ENCODE measurements at places on chromosomes 2 and 18. TPM values are rescaled to one million over a fixed set of nuclear protein-coding genes. Genes with fewer than 3 reads are reported as not detected.

Gene GCA
- total RNA-seq = 23.4 TPM

GRCh38 chr2:85247610-85248009, 80.2 kb downstream of the TGOLN2 start:
- DNase-seq = no peak

- DNase-seq = no peak
Observed at GRCh38 chr2:163324677-163325076, 411.1 kb downstream of the FIGN start.

DNA sequence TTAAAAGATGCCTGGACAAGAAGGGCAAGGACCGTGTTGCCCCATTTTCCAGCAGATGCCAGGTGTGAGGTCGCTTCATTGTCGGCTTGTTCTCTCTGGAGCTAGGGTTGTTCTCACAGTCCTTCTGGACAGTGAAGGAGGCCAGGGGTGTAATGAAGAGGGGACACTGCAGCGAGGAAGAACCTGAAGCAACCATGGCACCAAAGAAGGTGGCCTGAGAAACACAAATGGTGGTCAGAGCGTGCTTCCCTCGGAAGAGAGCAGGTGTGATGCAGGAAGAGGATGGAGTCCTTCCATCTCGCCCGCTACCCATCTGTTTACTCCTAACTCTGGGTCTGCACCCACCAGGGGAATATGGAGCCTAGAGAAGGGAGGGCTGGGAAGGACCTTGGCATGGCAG, 50.3 kb upstream of the TWIST2 start:
- DNase-seq = no peak

- DNase-seq = no peak
Observed at GRCh38 chr2:134973241-134974138, 54.9 kb downstream of the CCNT2 start.

DNA sequence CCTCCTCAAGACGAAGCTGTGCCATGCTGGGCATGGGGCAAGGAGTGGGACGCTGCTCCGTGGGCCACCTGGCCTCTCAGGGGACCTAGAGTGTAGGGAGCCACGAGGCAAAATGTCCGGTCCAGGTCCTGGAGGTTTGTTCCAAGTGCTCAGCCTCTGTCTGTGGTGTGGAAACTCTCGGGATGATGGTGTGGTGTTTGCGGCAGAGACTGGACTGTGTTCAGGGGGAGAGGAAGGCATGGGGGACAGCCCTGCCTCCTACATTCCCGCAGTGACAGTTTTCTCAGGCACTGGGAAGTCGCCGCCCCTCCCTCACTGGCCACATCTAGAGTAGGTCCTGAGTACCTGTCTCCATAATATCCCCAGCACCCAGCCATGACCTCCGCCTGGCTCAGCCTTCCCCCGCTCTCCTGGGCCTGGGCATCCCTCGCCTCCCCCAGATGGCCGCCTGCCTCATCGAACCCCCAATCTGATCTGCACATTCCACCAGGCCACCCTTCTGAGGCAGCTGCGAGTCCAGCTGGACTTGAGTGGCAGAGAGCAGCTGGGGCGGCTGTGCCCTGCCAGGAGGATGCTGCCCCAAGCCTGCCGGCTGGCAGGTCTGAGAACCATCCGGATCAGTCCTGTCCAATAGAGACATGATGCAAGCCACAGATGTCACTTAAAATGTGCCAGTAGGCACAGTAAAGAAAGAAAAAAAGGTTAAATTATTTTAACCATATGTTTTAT, 6.2 kb downstream of the KCNIP3 start:
- DNase-seq = no peak

Gene TEKT4
- 0.21 TPM for total RNA-seq

Gene AQP12B
- total RNA-seq = not detected

DNA sequence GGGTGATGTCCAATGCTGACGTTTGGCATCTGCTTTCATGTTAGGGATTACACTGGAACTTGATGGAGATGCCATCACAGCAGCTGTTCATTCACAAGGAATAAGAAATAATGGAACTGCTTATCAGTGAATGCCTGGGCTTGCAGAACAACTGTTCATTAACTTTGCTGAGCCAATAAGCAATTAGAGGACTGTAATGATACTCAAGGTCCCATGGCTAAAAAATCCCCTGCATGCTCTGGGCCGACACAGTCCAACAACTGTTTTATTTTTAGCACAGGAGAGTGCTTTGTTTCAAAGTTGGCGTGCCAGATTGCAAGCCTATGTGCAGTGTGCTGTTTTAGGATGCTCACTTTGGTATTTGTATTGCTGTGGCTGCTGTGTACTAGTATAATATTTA, 408.0 kb upstream of the RGPD4 start:
- DNase-seq = no peak

GRCh38 chr18:76392349-76392748, 102.7 kb downstream of the ZNF516 start:
- no peak for DNase-seq

GRCh38 chr2:102264952-102265351, 46.4 kb upstream of the IL1RL1 start:
- no peak for DNase-seq

DNA sequence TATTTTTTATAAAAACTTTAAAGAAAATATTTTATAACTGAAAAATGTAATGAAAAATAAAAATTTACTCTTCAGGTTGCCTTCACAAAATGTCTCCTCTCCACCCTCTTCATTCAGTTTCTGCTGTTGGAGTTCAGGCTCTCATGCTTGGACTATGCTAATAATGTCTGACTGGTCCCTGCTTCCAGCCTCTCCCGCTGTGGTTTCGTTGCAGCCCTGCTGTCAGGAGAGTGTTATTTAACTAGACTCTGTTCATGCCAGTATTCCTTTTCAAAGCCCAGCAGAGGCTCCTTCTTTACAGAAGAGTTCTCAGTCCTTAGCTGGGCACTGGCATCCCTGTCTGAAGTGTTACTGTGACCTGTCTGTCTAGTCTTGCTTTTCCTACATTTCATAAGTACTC, 40.4 kb downstream of the CLIP4 start:
- DNase-seq = no peak

- DNase-seq = no peak
Observed at GRCh38 chr2:179787601-179788000, 73.8 kb downstream of the ZNF385B start.

DNA sequence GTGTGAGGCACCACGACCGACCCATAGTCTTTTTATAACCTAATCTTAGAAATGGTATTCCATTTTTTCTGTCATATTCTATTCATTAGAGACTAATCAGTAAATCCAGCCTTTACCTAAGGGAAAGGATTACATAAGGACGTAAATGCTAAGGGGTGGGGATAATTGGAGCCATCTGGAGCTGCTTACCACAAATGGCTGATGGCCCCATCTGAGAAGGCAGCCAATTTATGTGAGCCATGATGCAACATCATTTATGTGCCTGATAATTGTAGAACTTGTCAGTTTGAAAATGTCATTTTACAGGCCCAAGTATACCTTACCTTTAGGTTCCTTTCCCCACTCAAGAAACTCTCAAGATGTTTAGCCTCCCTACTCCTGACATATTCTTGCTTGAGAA, 44.0 kb downstream of the ARHGEF33 start:
- DNase-seq = no peak

Gene IL1F10
- total RNA-seq = not detected

Gene ZNF532
- 34.6 TPM for total RNA-seq

- DNase-seq = no peak
Observed at GRCh38 chr2:112618383-112618782, 27.4 kb upstream of the SLC20A1 start.

GRCh38 chr18:58375051-58375450, 253.8 kb downstream of the ALPK2 start:
- no peak for DNase-seq

DNA sequence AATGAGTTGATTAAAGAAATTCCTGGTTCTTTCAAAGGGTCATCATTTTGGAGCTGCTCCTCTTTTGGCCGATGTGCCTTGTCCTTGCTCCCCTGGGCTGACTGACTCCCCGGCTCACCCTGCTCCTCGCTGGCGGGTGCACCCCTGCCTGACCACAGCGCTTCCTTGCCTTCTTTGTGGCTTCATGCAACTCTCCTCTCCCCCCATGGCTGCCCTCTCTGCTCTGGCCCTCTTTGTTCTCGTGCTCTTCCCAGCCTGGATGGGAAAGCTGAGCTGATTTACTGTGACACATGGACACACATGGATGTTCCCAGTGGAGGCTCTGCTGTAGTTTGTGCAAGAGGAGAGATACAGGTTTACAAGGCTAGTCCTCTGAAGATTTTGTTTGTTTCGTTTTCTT, 234.6 kb downstream of the HAUS1 start:
- no peak for DNase-seq

DNA sequence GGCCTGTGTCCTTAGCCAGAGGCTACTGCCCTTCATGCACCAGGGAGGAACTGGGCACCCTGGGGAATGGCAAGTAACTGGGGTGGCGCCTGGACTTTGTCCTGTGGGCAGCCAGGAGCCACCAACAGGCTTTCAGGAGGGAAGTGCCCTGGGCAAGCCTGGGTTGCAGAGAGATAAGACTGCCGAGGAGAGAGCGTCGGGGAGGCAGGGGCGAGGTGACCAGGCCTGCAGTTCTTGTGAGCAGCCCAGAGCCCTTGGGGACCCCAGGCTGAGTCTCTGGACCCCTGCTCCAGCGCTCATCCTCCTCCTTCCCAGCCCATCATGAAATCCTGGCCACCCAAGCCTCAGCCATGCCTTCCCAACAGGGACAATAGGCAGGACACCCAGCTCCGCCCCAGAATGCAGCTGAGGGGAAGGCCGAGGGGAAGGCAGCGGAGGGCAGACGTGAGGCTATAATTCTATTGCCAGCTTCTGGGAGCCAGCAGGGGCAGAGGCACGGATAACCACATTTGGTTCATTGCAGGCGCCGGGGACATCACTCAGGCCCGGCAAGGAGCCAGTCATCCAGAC, 25.1 kb downstream of the ADRA2B start:
- DNase-seq = no peak

Gene TBR1
- 0.64 TPM for total RNA-seq

Gene SLC40A1
- 1,558 TPM for total RNA-seq

DNA sequence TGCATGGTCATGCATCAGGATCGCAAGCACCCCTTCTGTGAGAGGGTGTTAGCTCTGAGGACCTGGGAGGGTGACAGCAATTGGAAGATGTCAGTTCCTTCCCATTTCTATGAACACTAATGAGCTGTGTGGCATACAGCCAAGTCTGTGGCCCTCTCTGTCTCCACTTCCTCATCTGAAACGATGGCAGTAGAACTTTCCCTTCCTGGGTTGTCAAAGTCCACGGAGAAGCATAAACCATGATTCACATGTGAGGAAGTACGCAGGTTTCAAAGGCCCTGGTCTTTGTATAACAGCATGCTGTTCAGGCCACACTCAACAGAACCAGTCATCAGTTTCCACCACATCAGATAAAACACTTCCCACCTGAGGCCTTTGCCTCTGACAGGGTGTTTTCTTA, 167.4 kb upstream of the RAB6C start:
- peak; percentile 54 for DNase-seq

GRCh38 chr2:100692381-100692780, 127.6 kb upstream of the NPAS2 start:
- no peak for DNase-seq

Gene RNU2-63P
- not detected for total RNA-seq

GRCh38 chr2:238845583-238846377, 2.1 kb upstream of the TWIST2 start:
- no peak for DNase-seq

GRCh38 chr2:29226375-29226774, 111.2 kb downstream of the CLIP4 start:
- no peak for DNase-seq

DNA sequence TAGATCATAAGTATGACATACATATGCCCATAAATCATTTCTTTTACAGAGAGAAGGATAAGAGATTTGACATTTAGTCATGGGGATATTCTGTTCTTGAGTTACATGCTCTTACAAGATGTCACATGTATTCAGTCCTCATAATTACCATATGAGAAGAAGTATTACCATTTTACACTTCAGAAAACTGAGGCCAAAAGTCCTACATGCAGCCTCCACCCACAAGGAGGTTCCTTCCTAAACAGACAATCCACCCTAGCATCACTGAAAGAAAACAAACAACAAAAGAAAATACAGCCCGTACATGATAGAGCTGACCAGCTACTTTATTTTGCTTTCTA, 335.1 kb downstream of the SETBP1 start:
- DNase-seq = no peak

DNA sequence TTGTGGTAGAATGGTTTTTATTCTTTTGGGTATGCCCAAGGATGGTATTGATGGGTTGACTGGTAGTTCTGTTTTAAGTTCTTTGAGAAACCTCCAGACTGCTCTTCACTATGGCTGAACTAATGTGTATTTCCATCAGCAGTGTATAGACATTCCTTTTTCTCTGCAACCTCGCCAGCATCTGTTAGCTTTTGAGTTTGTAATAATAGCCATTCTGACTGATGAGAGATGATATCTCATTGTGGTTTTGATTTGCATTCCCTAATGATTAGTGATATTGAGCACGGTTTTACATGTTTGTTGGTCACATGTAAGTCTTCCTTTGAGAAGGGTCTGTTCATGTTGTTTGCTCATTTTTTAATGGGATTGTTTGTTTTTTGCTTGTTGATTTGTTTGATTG, 1348.7 kb upstream of the NXPH2 start:
- DNase-seq = no peak

- no peak for DNase-seq
Observed at GRCh38 chr2:151097895-151098294, 163.8 kb downstream of the RBM43 start.

GRCh38 chr2:15122915-15123314, 438.2 kb downstream of the NBAS start:
- DNase-seq = no peak

DNA sequence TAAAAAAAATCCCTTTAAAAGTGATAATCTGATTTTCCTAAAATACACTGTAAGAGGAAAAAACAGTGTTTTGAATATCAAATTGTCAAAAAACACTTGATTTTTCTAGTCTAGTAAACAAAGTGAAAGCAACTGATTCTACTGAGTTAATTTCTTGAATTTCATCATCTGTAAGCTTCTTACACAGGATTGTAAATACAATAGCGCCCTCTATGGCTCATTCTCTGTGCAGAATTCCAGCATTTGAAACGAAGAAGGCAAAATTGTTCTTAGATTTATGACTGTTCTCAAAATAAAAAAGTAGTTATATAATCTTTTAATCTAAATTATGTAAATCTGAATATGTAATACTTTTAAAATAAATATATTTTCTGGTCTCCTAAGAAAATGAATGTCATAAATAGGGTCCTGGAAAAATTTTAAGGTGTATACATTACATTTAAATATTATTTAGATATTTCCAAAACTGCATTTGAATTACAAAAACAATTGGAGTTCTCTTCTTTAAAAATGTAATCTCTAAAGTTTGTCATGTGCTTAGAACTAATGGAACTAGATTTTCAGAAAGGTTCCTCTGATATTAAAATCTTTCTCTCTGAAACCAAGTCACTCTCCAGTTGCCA, 176.9 kb upstream of the MC4R start:
- no peak for DNase-seq

DNA sequence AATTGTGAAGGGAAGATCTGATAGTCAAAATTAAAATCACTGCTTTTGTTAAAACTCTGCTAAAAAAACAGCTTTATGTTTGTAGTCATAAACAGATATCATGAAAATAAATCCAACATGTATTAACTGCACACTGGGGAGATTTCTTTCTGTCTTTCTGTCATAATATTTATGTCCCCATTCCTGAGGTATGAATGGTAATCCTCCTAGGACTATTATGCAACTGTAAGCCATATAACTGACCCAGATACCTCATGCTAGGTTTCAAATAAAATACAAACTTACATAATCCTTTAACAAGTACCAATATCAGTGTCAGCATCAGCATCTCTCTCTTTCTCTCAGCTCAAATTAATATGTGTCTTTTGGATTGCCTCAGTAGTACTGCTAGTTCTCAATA, 18.2 kb downstream of the IFIH1 start:
- DNase-seq = no peak

- DNase-seq = no peak
Observed at GRCh38 chr2:150319658-150320555, 167.6 kb downstream of the RND3 start.

GRCh38 chr2:213545964-213546475, 261.8 kb downstream of the SPAG16 start:
- DNase-seq = no peak

Measured in adrenal gland (tissue), 19 donors.